ENCODE measurements at places on chromosomes 6 and 20.

DNA sequence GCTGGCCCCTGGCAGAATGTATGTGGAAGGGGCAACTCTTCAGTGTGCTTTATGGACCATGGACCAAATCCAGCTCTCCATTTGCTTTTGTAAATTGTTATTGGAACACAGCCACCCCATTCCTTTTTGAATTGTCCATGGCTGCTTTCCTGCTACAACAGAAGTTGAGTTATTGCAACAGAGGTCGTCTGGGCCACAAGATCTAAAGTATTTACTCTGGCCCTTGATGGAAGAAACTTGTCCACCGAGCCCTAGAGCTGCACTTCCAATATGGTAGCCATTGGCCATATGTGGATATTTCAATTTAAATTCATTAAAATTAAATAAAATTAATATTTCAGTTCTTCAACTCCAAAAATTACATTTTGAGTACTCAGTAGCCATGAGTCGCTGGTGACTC, 543.5 kb downstream of the PTPRT start:
- no peak for DNase-seq

DNA sequence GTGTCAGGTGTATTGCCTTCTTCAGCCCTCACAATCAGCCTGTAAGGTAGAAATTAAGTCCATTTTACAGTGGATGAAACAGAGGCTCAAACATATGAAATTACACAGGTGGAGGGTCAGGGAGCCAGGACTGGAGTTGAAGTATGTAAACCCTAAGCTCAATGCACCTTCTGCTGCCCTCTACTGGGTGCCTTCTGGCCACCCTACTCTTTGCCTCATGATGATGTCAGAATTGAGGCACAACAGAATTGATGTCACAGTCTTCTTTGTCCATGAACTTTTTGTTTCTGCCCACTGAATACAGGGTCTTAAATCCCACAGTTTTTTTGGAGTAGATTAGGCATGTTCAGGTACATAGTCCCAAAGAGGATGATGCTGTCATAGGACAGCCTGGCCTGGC, 400.8 kb upstream of the CHD6 start:
- DNase-seq, result no peak

DNA sequence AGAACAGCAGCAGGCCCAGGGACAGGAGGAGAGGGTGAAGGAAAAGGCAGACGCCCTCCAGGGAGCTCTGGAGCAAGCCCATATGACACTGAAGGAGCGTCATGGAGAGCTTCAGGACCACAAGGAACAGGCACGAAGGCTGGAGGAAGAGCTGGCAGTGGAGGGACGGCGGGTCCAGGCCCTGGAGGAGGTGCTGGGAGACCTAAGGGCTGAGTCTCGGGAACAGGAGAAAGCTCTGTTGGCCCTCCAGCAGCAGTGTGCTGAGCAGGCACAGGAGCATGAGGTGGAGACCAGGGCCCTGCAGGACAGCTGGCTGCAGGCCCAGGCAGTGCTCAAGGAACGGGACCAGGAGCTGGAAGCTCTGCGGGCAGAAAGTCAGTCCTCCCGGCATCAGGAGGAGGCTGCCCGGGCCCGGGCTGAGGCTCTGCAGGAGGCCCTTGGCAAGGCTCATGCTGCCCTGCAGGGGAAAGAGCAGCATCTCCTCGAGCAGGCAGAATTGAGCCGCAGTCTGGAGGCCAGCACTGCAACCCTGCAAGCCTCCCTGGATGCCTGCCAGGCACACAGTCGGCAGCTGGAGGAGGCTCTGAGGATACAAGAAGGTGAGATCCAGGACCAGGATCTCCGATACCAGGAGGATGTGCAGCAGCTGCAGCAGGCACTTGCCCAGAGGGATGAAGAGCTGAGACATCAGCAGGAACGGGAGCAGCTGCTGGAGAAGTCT, 25.5 kb downstream of the C20orf173 start:
- DNase-seq, result no peak

- no peak for DNase-seq
Observed at GRCh38 chr20:46803123-46804020, 91.3 kb upstream of the EYA2 start.

GRCh38 chr6:167697316-167697715, 129.4 kb upstream of the AFDN start:
- no peak for DNase-seq

- no peak for DNase-seq
Observed at GRCh38 chr6:31585491-31585890, 586 bp upstream of the LST1 start.

DNA sequence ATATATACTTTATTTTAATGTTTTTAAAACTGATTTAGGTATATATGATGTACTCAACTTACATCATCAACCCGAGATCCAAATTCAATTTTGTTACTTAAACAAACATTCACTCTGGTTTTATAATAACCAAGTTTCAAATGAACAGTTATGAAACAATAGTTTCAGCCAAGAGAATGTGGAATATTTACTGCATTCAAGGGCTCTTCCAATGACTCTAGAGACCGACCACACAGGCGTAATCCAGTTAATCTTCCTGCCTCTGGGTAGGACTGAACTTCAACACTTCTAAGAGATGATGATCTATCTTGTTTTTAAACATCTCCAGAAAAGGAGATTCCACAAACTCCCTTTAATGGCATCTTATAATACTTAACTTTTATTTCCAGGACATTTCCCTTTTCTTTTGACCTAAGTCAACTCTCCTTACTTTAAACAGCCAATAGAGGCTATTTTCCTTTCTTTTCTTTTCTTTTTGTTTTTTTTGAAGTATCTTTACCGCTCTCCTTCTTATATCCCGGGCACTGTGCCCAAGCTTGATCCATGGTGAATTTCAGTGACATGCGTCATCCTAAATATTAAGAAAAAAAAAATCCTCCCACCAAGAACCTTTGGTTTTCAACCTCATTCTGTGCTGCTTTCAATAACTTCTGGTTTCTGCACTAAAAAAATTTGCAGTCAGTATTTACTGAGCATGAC, 110.1 kb downstream of the KIF13A start:
- DNase-seq, result no peak

GRCh38 chr6:158009935-158010585, 28.4 kb downstream of the SYNJ2 start:
- no peak for DNase-seq

DNA sequence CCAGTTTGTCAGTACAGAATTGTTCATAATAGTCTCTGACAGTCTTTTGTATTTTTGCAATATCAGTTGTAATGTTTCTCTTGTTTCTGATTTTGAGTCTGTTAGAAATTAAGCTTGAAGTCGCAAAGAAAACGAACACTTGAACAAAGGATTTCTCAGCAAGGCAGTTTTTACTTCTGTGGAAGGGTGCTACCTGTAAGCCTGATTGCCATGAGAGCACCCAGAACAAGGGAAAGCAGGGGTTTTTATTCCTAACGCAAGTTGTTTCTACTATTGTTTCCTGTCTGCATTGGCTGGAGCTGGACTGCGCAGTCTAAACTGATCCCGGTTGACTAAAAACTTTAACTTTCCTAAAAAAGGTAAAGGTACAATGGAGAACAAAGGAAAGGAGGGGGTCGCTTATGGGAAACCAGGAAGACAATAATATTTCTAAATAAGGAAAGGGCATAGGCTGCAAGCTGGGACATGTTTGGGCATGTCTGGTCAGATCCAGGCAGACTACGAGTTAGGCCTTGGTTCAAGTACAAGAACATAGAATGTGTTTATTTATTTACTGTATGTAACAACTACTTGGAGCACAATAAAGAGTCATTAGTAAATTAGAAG, 28.5 kb downstream of the HLA-B start:
- DNase-seq, result no peak

DNA sequence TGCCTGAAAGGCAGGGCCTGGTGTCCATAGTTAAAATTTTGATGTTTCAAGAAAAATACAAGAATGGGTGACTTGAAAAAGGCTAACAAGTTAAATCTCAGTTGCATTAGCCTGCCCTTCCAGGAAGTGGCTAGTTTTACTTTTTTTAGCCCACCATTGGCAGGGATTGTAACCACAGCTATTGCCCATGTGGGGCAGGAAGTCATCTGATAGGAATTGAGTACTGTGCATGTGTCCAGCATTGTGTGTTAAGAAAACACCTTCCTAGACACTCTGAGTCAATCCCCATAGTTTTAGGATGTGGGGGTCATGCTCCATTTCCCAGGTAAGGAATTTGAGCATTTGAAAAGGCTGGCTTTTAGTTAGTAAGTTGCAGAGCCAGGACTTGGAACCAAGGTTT, 26.9 kb downstream of the LYRM2 start:
- no peak for DNase-seq

GRCh38 chr20:34948030-34948429, 7.6 kb downstream of the GSS start:
- DNase-seq, result no peak

GRCh38 chr6:24990236-24990845, 54.6 kb upstream of the RIPOR2 start:
- no peak for DNase-seq

GRCh38 chr20:717271-717670, 41.7 kb upstream of the SCRT2 start:
- no peak for DNase-seq

GRCh38 chr6:150152891-150153876, 10.3 kb downstream of the PPP1R14C start:
- DNase-seq, result no peak

- peak; percentile 6 for DNase-seq
Observed at GRCh38 chr6:113690281-113691259, 166.6 kb upstream of the MARCKS start.

DNA sequence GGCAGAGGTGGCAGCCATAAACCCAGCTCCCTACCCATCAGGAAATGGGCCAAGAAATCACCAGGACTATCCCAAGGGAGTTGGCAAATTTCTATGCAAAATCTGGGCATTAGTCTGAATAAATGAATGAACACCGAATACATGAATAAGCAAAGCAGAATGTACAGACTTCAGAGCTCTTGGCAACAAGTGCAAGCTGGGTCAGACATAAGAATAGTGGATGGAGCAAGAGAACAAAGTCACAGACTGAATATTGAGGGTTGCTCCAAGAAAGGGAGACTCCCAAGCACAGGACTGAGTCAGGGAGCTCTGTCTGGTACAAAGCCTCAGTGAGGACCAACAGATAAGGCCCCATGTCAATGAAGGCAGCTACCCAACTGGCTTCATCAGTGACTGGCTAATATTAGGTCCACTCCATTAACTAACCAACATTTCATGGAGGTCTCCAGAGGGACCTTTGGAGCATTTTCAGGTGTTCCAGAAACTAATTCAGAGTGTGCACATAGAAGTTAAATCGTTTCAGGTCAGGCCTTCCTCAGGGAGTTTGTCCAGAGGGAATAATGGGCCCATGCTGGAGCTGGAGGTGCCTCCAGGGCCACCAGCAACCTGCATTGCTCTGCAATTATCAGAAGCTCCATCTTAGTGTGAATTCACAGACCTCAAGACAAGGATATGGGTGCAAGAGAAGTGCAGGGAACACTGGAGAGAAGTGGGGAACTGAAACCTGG, 191.5 kb upstream of the RALGAPA2 start:
- no peak for DNase-seq

GRCh38 chr20:38162878-38163875, 1.9 kb downstream of the TGM2 start:
- DNase-seq, result no peak

DNA sequence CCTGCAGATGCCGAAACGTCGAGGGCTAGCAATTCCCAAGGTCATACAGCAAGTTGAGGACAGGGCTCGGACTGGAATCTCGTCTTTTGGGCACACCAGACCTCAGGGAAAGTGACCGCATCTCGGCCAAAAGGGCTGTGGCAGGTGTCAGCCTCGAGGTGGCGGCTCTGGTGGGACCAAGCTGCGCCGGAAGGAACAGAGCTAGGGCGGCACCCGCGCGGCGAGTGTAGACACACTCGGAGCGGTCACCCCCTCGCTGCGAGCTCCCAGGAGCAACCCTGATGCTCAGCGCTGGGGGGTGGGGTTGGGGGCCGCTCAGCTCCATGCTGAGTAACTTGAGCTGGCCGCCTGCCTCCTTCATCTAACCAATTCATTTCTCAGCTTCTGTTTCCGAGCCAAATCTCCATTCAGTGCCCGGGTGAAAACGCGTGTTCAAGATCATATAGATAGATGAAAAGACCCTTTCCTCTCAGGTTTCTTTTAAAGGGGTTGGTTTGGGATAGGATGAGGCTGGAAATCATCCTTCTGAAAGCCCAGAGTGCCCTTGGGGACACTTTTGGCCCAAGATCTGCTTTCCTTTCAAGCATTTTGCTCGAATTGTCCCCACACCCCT, 2.2 kb upstream of the TUBB2B start:
- DNase-seq, result peak; percentile 85

GRCh38 chr6:119610754-119611153, 261.2 kb upstream of the MAN1A1 start:
- no peak for DNase-seq

- DNase-seq, result peak; percentile 21
Observed at GRCh38 chr6:7978736-7979135, 68.1 kb upstream of the TXNDC5 start.

GRCh38 chr6:105066836-105067235, 109.9 kb downstream of the LIN28B start:
- DNase-seq, result no peak

DNA sequence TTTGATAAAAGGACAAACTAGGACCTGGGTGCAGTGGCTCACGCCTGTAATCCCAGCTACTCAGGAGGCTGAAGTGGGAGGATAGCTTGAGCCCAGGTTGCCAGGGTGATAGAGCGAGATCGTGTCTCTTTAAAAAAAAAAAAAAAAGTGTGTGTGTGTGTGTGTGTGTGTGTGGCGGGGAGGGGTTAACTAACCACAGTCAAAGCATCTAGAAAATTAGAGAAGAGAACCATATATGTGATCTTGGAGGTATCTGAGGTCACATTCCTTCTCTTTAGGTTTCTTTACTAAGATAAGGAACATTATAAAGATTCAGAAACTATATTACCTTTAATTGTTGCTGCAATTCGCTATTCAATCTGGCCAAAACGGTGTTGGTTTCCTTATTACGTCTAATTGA, 80.9 kb downstream of the REPS1 start:
- DNase-seq, result no peak

GRCh38 chr20:14568225-14568624, 230.8 kb upstream of the FLRT3 start:
- peak; percentile 5 for DNase-seq

DNA sequence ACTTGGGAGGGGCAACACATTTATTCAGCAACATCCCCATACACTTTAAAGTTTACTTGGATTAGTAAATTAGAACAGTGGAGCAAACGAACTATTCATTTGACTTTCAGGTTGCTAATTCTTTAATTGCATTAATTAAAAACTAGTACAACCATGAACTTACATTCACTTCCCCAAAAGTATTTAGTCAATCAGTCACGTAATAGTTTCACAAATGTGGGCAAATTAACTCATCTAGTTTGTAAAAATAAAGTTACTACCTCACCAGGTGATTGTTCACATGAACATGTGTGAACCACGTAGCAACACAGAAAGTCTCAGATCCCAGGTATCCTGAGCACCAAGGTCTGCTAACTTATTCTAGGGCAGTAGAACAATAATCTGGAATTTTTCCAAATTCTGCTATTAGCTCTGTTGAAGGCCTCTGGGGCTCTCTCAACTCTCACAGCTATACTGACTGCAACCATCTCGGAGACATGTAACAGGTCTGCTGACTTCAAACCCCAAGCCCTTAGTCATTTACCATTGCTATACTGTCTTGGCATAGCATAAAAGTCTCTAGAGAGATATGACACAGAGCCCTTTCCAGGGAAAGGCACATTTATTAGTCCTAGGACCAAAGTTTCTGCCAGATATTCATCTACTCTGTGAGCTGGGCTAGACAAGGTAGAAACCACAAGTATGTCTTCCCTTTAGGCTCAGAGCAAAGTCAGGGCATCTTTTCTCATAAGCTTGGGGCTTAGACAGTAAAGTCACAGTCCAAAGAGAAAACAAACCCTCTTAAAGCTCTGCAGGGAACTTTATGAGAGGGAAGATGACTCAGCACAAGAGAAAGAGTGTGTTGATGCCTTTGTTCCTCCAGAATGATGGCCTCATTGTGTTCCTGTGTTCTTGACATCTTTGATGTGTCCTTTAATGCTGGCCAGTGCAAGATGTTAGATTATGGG, 50.9 kb upstream of the CCDC28A start:
- no peak for DNase-seq

Data from NCI-H2081 (cell line).